SK-N-MC (cell line): ENCODE measurements at places on chromosomes 4 and X.

GRCh38 chr4:147839663-147840062 is 107.8 kb downstream of the ARHGAP10 start:
- no peak for DNase-seq

- no peak for DNase-seq
Measured at GRCh38 chrX:38886112-38886511, 84.9 kb downstream of the MID1IP1 start.

- DNase-seq = no peak
Measured at GRCh38 chr4:5082376-5082775, 31.1 kb downstream of the STK32B start.

DNA sequence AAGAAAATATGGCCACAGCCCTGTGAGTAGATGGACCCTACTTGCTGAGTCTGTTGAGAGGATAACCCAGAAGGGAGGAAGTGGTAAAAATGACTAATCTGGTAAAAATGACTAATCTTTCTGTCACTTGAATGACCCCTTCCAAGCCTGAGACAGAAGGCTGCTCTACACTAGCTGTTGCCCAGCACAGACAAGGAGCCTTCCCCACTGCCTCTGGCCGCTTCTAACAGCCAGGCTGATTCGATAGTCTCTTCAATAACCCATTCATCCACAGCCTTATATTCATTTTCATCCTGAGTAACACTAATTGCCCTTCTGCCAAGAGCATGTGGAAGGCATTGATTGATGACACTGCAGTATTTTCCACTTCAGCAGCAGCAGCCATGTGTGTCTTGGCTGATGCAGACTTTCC is 18.4 kb downstream of the MAGEB17 start:
- DNase-seq = no peak

DNA sequence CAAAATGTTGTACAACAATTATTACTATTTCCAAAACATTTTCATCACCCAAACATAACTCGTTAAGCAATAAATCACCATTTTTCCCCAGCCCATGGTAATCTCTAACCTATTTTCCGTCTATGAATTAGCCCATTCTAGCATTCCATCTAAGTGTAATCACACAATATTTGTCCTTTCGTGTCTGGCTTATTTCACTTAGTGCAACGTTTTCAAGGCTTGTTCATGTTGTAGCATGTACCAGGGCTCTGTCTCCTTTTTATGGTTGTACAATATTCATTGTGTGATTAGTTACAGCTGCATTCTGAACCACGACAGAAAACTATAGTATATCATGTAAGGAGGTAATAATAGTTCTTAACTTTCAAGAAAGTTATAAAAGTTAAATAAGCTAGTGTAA is 656.0 kb upstream of the HS3ST1 start:
- DNase-seq = no peak

- DNase-seq = no peak
Measured at GRCh38 chrX:118049713-118050112, 66.9 kb downstream of the KLHL13 start.

DNA sequence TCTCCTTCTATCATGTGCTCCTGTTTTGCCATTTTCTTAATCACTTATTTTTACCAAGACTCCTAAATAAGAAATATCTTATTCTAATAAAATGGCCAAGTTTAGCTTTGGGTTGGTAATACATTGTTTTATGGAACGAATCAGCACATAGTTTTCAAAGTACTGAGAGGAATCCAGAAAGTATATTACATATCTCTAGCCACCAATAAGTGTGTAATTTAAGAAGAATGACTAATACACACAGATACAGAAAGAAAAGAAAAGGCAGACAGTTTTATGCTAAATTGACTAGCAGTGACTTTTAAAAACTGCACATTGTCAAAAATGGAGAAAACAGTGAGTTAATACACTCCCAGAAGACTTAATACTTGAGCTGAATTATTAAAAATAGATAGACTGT is 167.0 kb upstream of the IL15 start:
- no peak for DNase-seq

DNA sequence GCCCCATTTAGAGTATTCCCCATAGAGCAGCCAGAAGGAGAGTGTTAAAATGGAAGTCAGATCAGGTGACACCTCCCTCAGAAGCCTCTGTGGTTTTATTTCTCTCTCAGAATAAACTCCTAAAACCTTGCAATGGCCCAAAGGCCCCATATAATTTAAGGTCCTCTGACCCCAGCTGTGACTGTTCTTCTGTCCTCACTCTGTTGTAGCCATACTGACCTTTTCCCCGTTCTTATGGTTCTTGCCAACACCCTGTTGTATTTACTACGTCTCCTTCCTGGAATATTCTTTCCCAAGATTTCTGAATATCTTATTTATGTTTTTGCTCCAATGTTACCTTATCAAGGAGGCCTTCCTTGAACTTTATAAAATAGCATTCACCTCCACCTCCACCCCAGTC is 18.0 kb downstream of the ADH7 start:
- no peak for DNase-seq

DNA sequence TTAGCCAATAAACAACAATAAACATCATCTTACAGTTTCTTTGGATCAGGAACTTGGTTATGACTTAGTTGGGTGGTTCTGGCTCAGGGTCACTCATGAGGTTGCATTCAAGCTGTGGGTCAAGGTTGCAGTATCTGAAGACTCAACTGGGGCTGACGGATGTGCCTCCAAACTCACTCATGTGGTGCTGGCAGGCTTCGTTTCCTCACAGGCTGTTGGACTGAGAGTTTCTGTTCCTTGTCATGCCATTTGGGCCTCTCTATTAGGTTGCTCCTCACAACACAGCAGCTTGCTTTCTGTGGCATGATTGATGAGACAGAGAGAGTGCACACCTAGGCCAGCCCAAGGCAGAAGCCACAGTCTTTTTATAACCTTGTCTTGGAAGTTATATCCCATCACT is 20.7 kb downstream of the FRMPD3 start:
- no peak for DNase-seq

DNA sequence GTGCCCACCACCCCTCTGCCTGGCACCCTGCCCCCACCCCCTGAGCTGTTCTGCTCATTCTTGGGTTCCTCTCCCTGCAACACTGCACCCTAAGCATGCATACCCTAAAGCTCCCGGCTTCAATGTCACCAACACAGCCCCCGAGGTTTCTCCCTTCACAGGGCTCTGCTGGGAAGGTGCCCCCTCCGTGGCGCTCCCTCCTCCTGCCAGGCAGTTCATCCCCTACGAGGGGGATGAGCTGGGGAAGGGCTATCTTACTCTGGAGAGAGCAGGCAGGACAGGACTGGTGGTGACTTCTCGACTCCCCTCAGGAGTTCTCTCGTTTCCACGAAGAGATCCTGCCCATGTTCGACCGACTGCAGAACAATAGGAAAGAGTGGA is 6.5 kb downstream of the ATP5ME start:
- DNase-seq = no peak
